Kidney (tissue), 22 donors: ENCODE measurements at places on chromosomes 11 and 22. TPM values are rescaled to one million over a fixed set of nuclear protein-coding genes. Genes with fewer than 3 reads are reported as not detected.

- DNase-seq = no peak
These were observed 72.2 kb downstream of the PDHX start for GRCh38 chr11:34988294-34989255.

- no peak for DNase-seq
These were observed 8.2 kb downstream of the LRFN4 start for GRCh38 chr11:66864924-66865697.

PDE3B gene
- 7.4 TPM for total RNA-seq

DNA sequence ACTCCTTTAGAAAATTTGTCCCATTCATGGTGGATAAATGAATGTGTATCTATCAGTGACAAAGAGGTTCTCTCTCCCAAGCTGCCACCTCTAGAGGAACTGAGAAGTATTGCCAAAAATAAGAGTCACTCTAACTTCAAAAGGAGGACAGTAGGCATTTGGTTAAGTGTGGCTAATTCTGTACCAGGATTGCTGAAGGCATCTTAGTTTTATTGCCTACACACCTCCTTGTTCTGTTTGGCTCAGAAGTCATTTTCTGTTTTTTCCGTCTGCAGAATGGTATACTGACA, 189.0 kb upstream of the MPPED2 start:
- DNase-seq = no peak

GRCh38 chr11:131633921-131634715, 263.7 kb downstream of the NTM start:
- DNase-seq = no peak

- no peak for DNase-seq
These were observed 15.4 kb upstream of the TMEM191C start for GRCh38 chr22:21451545-21452520.

- no peak for DNase-seq
These were observed 47.0 kb downstream of the TNRC6B start for GRCh38 chr22:40224702-40225101.

- no peak for DNase-seq
These were observed 408 bp downstream of the PPP2R5B start for GRCh38 chr11:64924910-64925284.

TTC36 gene
- 1.1 TPM for total RNA-seq

GTSE1 gene
- 0.94 TPM for total RNA-seq

- peak; percentile 7 for DNase-seq
These were observed 4.1 kb upstream of the P2RY6 start for GRCh38 chr11:73267906-73268540.

DNA sequence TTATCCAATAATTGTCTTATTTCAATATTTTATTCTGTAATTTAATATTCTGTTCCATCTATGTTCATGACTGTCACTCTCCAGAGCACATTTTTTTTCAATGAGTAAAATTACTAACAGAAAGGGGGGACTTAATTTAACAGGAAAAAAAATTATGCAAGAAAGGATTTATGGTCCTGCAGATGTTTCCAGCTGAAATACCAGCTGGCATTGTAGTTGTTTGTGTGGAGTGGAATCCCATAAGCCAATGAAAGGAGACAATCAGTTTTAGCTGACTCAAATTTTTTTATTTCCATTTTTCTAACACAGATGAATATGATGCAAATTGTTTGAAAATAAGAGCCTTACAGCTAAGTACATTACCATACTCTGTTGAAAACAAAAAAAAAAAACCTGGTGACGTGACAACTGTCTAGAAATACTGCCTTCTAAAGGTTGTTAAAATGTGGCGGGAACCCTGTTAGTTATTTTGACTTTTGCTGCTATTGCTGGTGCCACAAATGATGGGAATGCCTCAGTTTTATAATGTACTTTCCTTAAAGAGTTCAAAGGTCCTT, 389.1 kb downstream of the ETS1 start:
- DNase-seq = no peak

DNA sequence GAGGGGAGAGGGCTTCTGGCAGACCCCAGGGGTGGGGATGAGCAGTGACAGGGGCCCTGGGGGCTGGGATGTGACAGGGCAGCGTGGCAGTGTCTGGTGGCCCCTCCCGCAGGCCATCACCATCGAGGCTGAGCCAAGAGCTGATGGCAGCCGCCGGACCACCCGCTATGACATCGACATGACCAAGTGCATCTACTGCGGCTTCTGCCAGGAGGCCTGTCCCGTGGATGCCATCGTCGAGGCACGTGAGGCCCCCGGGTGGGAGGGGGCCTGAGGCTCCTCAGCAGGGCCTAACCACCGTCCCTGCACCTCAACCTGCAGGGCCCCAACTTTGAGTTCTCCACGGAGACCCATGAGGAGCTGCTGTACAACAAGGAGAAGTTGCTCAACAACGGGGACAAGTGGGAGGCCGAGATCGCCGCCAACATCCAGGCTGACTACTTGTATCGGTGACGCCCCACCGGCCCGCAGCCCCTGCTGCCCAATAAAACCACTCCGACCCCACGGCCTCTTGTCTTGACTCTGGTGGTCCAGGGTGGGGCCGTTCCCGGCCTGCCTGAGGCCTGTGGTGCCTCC, 2.6 kb upstream of the TCIRG1 start:
- DNase-seq = no peak

OR52K1 gene
- total RNA-seq = not detected

FOSL1 gene
- total RNA-seq = 3.2 TPM

SEPTIN5 gene
- 10.4 TPM for total RNA-seq

GRCh38 chr11:118619444-118620197, 12.2 kb downstream of the PHLDB1 start:
- peak; percentile 55 for DNase-seq

DNA sequence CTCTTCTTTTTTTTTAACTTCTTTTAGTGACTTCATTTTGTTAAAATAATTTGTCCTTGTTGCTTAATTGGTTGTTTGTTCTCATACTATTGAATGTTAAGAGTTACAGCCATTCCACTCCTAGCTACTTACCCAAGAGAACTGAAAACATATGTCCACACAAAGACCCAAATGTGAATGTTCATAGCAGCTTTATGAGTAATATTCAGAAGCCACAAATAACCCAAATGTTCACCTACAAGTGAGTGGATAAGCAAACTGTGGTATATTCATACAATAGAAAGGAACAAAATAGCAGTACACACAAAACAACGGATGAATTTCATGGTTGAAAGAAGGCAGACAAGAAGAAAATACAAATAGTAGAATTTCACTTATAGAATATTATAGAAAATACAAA, 1.4 kb upstream of the OR4D11 start:
- DNase-seq = no peak

DNA sequence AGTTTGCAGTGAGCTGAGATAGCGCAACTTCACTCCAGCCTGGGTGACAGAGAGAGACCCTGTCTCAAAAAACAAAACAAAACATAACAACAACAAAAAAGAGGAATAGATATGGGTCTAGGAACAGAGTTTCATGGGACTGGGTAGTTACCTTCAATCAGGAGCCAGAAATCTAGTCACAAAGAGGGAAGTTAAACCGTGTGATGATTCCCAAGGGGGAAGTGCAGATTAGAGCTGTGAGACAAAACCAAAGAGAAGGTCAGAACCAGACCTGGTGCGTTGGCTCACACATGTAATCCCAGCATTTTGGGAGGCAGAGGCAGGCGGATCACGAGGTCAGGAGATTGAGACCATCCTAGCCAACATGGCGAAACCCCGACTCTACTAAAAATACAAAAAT, 42.1 kb upstream of the LARGE1 start:
- no peak for DNase-seq

TSPO gene
- 134 TPM for total RNA-seq
